Kidney (tissue), 22 donors: ENCODE measurements at places on chromosomes 6 and 20. TPM values are rescaled to one million over a fixed set of nuclear protein-coding genes. Genes with fewer than 3 reads are reported as not detected.
A peak's percentile ranks its signal among the peaks of the same experiment; 100 is the strongest.

- no peak overlapping the region for H3K27ac ChIP-seq
- H3K27me3 ChIP-seq: no peaks in the 10 kb centered on the region
- no peaks in the 10 kb centered on the region for H3K36me3 ChIP-seq
- no peaks in the 10 kb centered on the region for H3K4me1 ChIP-seq
- no peak overlapping the region for H3K4me3 ChIP-seq
Measured at GRCh38 chr6:33671744-33672072, 39.8 kb downstream of the UQCC2 start.

GRCh38 chr6:154893917-154894316 is 101.2 kb upstream of the TIAM2 start:
- no peak for DNase-seq
- no peak overlapping the region for H3K4me3 ChIP-seq
- peaks cover 4% of the 10 kb centered on the region for H3K4me1 ChIP-seq

- H3K27ac ChIP-seq: no peak overlapping the region
- no peaks in the 10 kb centered on the region for H3K36me3 ChIP-seq
- no peak overlapping the region for H3K4me3 ChIP-seq
- H3K27me3 ChIP-seq: no peaks in the 10 kb centered on the region
Measured at GRCh38 chr6:166707045-166707444, 80.0 kb upstream of the RPS6KA2 start.

DNA sequence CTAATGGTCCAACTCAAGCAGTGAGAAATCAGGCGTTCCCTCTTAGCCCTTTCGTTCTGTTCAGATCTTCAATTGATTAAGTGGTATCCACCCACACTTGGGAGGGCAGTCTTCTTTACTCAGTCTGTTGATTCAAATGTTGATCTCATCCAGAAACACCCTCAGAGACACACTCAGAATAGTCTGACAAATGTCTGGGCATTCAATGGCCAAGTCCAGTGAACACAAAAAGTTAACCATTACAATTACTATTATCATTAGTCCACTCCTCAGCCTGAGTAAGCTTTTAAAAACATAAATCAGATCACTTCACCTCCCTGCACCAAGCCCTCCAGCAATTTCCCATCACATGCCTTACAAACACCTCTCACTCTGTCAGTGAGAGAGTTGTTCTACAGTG is 423.2 kb downstream of the RFPL4B start:
- no peaks in the 10 kb centered on the region for H3K4me1 ChIP-seq
- H3K4me3 ChIP-seq: no peak overlapping the region
- peak; percentile 10 for DNase-seq
- H3K27ac ChIP-seq: no peak overlapping the region
- no peaks in the 10 kb centered on the region for H3K27me3 ChIP-seq

GRCh38 chr6:124254941-124255685 is 451.4 kb downstream of the NKAIN2 start:
- H3K4me1 ChIP-seq: no peaks in the 10 kb centered on the region
- H3K36me3 ChIP-seq: no peaks in the 10 kb centered on the region

- no peaks in the 10 kb centered on the region for H3K36me3 ChIP-seq
- H3K27ac ChIP-seq: no peak overlapping the region
- no peaks in the 10 kb centered on the region for H3K4me1 ChIP-seq
- H3K4me3 ChIP-seq: no peak overlapping the region
Measured at GRCh38 chr20:62843656-62844055, 18.0 kb downstream of the TCFL5 start.

DNA sequence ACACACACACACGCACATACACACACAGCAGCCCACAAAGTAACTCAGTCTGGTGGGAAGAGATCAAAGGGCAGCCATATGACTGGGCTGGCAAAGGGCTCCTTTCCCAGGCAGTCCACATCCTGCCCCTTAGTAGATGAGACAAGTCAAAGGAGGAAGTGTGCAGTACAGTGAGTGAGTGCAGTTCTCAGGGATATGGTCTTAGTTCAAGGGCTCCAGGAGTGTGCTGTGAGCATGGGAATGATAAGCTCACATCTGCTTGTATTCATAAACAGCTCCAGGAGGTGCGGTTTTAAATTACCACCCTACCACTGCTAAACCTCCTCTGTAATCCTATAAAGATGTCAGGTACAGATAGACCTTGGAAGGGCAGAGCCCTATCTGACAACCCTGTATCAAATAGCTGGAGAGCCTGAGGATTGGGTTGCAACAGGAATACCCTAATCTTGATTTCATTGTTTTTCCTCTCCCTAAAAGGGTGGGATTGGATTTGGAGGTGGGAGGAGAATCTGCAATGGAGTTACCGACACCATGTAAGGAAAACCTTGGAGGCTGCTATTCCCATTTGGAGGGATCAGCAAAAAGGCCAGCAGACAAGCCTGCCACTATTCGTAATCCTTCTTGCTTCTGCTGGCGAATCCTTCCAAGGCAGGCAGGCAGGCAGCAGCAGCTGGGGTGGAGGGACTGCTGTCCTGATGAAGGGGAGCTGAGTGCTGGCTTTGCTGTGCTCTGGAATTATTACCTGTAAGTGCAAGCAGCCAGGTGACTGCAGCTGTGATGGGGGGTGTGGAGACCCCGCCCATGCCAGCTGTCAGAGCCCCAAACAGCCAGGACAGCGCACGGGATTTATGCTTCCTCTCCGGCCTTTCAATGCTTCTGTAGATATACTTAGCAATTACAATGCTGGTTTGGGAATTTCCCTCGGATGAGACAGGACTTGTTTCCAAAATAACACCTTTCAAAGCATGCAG is 342.7 kb downstream of the PRL start:
- no peak overlapping the region for H3K4me3 ChIP-seq
- no peak overlapping the region for H3K27ac ChIP-seq
- peak; percentile 76 for DNase-seq
- H3K27me3 ChIP-seq: no peaks in the 10 kb centered on the region

PTCHD4 gene
- 1.7 TPM for total RNA-seq

CST7 gene
- total RNA-seq: 3.7 TPM

POM121L2 gene
- total RNA-seq: not detected

KHDC3L gene
- total RNA-seq: not detected

HLA-DRB5 gene
- 2.8 TPM for total RNA-seq
